ENCODE measurements at places on chromosomes 5 and 9.

DNA sequence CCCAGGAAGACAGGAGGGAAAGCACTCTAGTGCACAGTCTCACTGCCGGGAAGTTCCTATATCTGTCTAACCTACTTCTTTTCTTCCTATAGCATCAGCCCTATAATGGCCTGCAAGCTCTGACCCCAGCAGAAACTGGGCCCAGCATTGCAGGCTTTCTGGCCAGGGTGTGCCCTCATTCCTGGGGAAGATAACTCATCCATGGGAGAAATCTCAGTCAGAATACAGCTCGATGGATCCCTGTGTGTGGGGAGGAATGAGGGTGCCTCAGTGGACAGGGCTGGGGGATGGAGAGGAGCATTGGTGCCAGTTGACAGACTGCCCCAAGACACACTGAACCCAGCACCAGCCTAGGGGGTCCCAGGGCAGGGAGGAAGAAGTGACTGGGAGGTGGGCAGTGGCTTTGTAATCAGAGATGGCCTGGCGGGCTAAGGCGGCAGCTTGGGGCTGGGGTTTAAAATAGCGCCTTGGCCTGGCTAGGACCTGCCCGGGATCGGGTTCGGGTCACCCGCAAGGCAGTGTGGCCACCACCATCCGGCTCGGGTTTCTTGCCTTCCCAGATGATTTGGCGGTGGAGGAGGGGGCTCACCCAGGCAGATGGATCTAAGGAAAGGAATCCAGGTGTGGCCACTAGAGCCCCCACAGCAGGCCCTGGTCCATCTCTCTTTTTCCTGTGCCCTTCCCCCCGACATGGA, 7.6 kb upstream of the CXXC5 start:
- DNase-seq: no peak

GRCh38 chr9:124809211-124809610, 32.3 kb downstream of the OLFML2A start:
- DNase-seq: no peak

GRCh38 chr5:6861667-6862066, 148.4 kb downstream of the TENT4A start:
- DNase-seq: no peak

DNA sequence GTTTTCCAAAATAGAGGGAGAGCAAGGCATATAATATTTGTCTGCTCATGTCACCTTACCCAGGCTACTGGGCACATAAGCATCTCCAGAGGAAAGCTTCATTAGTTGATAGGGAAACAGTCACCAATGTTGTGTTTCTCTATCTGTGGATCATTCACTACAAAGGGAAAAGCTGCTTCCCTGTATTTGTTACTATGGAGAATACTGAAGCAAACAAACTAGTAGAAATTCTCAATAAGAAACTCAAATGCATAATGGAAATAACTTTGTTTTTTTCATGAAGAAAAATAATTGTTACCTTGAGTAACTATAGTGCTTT, 138.2 kb downstream of the PCSK1 start:
- DNase-seq: no peak

DNA sequence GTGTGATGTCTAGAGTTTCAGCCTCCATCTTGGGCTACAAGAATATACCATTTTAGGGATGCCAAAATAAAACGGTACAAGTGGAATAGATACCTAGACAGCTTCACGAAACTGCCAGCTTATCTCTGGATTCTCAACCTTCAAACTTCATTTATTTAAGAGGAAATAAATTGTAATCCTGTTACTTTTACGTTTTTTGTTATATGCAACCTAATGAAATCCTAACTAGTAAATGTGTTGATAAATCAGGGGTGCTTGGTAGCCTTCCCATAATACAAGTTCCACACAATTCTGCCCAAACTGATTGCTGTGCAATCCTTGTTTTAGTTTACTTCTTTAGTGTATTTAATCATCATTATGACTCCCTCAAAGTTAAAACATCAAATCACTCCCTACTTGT, 75.5 kb downstream of the SSBP2 start:
- no peak for DNase-seq

DNA sequence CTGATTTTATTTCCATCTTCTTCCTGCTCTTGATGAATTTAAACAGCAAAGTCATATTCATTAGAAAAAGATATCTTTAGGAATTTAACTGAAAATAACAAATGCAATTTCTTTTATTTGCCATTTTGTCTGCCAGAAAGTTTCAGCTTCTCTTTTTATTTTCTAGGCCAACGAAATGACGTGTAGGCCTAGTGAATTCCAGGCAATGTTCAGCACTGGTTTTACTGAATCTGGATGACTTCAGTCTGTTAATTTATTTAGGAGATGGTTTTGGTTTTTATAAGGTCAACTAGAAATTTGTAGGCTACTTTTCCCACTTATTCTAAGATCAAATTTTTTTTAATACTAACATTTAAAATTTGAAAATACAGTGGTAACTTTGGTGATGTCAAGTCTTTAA, 129.1 kb upstream of the VCAN start:
- DNase-seq: no peak

GRCh38 chr5:60613826-60614225, 86.1 kb downstream of the DEPDC1B start:
- DNase-seq: no peak

- no peak for DNase-seq
Measured at GRCh38 chr9:33795819-33796218, 458 bp downstream of the PRSS3 start.

DNA sequence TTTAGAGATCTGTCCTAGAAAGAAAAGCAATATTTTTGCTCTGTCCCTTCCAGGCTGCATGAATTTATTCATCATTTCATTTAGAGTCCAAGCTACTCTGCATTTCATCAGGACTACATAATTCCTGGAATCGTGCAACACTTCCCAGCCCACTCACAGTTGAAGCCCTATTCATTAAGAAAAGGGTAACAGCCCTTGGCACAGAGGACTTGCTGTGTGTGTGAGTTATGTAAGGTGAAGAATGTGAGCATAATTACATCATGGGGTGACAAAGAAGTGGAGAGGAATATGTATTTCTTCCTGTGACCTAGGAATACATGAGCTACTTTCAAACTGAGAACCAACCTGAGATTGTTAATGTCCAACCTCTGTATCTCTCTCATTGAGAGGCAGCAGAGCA, 317.4 kb downstream of the ARHGEF28 start:
- no peak for DNase-seq

DNA sequence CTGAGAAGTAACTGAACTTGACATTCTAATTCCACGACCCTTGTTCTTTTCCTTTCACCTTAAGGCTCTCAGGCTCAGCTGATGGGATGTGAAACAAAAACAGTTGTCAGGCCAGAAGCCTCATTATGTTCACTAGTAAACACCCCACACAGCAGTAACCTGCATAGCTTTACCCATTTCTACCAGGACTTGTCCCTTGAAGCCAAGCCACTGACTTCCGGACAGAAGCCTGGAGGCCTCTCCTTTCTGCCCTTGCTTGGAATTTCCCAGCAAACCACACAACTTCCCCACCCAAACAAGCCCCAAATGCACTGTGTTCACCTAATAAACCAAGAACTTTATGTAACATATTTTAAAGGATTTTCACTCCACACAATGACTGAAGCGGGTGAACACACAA, 19.6 kb downstream of the PRUNE2 start:
- DNase-seq: no peak
